ENCODE measurements at places on chromosomes 5 and 9.

DNA sequence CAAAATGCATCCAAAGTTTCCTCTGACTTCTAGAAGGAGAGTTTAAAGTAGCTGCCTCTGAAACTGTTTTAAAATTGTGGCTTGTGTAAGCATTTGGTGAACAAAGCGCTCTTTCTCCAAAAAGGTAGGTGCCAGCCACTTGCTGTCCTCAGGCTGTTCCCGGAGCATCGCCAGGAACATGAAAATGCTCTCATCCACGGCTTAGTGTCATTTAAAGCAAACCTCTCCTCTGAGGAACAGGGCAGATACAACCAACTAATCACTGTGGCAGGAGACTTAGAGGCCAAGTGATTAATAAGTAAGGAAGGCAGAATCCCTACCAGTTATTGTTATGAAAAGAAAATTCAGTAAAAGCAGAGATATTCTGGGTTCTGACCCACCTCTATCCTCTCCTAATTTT is 165.6 kb downstream of the DCP2 start:
- DNase-seq, result no peak

- DNase-seq, result no peak
These were observed 5.7 kb upstream of the SMC2 start for GRCh38 chr9:104088416-104088815.

GRCh38 chr5:73180566-73180965 is 7.6 kb downstream of the TMEM174 start:
- DNase-seq, result no peak

- no peak for DNase-seq
These were observed 95.9 kb upstream of the C6 start for GRCh38 chr5:41309275-41309674.

DNA sequence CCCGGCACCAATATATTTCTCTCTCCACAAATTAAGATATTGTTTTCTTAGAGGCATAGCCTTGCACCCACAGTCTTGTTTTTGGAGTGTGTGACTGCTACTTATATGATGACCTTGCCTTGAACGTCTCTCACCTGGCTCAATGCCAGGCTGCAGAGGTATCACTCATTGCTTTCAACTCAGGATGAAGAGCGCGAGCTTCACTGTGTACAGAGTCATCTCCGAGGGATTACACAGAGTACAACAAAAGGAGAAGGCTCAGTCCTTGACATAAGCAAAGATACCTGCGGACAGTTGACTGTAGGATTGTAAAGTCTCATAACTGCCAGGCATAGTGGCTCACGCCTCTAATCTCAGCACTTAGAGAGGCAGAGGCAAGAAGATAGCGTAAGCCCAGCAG is 53.8 kb downstream of the CD180 start:
- no peak for DNase-seq

- DNase-seq, result no peak
These were observed 1.2 kb downstream of the PRRT1B start for GRCh38 chr9:131546336-131547084.

DNA sequence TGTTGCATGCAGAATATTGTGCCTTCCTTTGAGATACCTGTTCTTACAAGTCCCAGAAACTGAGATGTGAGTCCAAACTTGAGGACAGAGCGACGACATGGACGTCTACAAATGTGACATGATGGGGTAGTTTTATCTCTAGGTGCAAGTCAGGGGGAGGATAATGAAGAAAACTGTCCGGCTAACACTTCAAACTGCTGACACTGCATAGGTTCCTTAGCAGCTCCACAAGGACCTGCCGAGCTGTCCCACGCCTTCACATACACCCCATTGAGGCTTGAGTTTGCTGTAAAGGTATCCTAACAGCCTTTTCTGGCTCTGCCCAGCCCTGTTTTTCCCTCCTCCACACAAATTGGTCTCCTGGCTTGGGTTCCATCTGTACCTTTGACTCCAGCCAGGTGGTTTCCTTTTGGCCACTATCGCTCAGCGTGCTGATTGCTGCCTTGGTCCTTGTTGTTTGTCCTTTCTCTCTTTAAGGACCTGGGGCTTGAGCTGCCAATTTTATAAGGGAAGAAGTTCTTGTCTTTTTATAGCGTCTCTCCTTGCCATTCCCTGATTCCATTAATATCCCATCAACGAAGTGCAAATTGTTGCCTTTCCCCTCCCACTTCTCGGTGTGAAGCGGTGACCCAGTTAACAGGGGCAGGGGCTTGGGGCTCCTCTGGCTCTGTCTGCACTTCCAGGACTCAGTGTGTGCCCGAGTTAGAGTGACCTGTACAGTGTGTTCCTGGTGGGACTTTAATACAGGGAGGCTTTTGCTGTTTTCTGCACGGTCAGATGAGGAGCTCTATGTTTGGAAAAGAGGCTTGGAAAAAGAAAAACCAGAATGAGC is 100.3 kb downstream of the PCSK1 start:
- no peak for DNase-seq

DNA sequence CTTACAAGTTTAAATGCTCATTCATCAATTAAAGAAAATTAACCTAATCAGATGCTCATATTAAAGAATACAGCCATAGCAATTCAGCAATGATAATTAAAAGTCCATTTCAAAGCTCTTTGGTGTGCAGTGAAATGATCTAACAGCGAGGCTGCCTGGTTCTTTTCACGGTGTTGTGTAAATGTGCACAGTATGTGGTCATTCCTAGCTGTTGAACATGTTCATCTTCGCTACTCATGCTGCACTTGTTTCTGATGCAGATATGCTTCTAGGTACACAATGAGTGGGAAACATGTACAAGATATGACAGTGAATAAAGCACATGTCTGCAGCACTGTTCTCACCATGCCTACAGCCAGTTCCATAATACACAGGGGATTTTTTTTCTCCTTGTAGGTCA is 163.5 kb downstream of the NR2F1-AS1 start:
- no peak for DNase-seq

DNA sequence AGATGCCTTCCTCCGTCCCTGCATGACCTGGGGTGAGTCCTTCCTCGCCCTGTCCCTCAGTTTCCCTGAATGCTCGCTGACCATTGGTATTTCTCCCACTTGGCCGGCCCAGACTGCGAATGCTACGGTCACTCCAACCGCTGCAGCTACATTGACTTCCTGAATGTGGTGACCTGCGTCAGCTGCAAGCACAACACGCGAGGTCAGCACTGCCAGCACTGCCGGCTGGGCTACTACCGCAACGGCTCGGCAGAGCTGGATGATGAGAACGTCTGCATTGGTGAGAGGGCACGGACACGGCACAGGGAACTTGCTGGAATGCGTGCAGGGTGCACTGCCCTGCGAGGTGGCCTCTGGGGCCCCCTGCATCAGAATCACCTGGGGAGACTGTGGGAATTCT is 77.1 kb downstream of the NTNG2 start:
- no peak for DNase-seq

GRCh38 chr9:10633785-10634184 is 21.0 kb upstream of the PTPRD start:
- DNase-seq, result no peak

DNA sequence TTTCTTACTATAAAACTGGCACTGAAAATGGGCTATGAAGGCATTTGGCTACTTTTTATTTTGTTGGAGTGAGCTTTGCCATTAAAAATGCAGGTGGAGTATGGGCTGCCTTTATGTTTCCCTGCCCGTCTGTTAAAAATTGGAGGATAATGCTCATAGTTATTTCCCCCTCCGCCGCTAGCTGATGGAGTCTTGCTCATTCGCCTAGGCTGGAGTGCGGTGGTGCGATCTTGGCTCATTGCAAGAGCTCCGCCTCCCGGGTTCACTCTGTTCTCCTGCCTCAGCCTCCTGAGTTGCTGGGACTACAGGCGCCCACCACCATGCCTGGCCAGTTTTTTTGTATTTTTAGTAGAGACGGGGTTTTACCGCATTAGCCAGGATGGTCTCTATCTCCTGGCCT is 8.6 kb downstream of the G3BP1 start:
- no peak for DNase-seq

- DNase-seq, result no peak
These were observed 13.5 kb upstream of the NRARP start for GRCh38 chr9:137315581-137316011.

DNA sequence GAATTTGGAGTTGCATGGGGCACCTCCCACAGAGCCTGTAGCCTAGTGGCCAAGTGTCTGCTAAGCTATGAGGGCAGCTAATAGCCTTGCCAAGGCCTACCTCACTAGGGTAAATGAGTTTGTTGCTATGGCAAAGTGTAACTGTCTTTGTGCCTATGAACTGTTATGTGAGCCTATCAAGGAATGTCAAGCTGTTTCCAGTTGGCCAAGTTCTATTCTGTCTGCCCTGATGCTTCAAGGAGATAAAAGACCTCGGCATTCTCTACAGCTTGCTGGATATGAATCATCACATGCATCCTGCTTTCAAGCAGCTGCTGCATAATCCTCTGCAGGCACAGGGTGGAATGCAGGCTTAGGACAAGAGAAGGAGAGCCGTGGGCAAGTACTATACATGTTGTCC is 69.8 kb upstream of the CCDC112 start:
- no peak for DNase-seq

- no peak for DNase-seq
These were observed 29.4 kb upstream of the IL17B start for GRCh38 chr5:149408252-149409099.

DNA sequence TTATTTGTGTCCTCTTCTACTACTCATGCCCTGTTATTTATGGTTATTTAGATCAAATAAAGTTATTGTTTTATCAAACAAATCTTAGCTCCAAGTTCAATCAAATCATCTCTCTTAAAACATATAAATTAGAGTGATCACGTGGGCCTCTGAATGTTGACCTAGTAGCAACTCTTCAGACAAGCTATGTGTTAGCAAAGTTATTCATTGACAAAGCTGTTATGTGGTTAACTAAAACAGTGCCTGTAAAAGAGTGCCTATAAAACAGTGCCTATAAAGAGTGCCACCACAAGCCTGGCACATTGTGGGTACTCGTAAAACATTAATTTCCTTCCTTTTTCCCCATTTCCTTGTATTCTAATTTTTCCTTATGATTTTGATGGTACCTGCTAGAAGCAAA is 421.9 kb downstream of the HCN1 start:
- no peak for DNase-seq

DNA sequence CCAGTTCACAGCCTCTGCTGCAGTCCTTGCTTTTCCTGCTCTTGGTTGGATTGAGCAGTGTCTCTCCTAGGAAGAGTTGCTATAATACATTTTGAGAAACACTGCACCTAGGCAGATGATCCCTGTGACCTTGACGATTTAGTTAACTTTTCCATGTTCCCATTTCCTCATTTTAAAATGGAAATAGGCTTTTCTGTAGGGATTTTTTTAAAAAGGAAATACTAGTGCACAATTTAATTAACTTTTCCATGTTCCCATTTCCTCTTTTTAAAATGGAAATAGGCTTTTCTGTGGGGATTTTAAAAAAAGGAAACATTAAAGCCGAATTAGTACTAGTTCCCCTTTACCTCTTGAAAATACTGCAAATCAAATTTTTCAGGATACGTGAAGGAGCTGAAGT is 4.7 kb downstream of the ATP6V0E1 start:
- DNase-seq, result no peak

DNA sequence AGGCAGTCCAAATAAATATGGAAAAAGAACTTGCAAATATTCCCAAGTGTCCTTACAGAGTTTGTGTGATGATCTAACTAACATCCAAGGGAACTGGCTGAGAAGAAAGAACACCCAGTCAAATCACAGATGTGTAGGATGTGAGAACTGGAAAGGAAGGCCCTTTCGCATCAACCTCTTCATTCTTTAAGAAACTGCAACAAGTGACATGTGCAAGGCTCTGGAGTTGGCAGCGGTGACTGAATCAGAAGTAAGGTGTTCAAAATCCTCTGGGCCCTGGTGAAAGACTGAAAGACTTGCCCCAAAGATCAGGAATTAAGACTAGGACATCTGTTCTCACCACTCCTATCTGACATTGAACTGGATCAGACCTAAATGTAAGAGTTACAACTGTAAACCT is 88.7 kb downstream of the RAPGEF1 start:
- no peak for DNase-seq

DNA sequence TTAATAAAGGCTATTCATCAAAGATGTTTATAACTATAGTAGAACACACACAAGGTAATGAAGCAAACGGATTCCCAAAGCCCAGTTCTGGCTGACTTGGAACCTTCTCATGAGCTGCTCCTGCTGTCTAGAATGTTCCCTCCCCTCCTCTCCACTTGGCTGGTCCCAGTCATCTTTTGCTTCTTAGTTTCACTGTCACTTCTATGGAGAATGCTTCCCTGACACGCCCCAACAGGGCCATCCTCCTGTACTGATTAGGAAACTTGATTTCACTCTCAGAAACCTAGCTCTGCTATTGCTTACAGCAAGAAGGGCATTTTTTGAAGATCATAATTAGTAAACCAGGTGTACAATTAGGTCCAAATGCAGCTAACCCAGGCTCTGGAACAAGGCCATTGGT is 3.2 kb upstream of the RAPGEF1 start:
- no peak for DNase-seq

DNA sequence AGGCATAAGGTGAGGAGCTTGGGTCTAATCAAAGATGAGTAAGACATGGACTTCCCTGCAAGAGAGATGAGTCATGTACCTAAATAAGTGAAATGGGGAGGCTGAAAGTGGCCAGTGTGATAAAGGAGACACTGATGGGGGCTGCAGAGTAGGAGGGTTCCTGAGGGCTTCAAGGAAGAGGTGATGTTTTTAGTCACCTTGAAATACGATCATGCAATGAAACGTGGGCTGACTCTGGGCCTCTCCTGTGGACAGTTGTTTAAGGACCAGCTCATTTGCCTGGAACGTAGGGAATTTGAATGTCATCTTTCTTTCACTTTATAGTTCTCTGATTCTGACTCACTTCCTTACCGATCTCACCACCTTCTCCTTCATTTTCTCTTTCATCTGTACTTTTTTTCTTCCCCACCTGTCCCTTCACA is 49.6 kb upstream of the CPLX2 start:
- DNase-seq, result no peak

DNA sequence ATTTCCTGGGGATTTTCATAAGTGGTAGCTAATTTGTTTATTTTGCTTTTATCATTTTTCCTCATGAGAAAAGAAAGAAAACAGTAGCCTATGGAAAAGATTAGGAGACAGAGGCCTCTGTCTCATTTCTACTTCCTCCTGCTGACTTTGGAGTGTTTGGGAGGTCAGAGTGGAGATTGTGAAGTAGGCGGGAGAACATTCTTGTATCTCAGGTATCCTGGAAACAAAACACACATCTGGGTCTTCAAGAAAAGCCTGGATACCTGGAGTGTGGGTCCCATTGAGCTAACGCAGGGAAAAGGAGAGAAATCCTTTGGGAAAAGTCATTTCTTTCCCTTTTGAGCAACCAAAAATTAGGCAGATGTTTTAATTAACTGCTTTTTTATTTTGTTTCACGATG is 161.5 kb upstream of the DMAC1 start:
- no peak for DNase-seq

DNA sequence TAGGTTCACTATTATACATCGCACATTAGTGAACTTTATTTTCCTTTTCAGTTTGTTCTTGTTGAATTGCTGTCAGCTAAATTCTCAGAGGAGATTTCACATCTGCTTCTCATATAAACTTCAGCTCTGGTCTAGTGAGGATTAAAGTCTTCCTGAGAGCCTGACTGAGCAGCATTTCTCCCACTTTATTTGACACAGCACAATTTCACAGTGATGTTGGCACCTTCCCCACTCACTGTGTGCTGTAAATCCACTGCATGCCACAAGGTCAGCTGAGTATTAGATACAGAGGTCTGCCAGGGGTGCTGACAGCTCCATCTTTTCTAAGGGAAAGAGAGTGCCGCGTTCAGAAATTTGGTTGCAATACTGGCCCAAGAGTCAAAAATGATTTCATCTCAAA is 567.4 kb downstream of the PRR16 start:
- no peak for DNase-seq

- no peak for DNase-seq
These were observed 278.9 kb upstream of the CD180 start for GRCh38 chr5:67475489-67475888.

GRCh38 chr9:129221233-129221632 is 43.2 kb upstream of the IER5L start:
- no peak for DNase-seq

- no peak for DNase-seq
These were observed 995 bp downstream of the OLFM1 start for GRCh38 chr9:135088348-135088978.
